CD4-positive, alpha-beta memory T cell (primary cell): ENCODE measurements at places on chromosomes 5 and 9. TPM values are rescaled to one million over a fixed set of nuclear protein-coding genes. Genes with fewer than 3 reads are reported as not detected.

Gene SLC6A19
- not detected for total RNA-seq

Gene PFN3
- not detected for total RNA-seq

DNA sequence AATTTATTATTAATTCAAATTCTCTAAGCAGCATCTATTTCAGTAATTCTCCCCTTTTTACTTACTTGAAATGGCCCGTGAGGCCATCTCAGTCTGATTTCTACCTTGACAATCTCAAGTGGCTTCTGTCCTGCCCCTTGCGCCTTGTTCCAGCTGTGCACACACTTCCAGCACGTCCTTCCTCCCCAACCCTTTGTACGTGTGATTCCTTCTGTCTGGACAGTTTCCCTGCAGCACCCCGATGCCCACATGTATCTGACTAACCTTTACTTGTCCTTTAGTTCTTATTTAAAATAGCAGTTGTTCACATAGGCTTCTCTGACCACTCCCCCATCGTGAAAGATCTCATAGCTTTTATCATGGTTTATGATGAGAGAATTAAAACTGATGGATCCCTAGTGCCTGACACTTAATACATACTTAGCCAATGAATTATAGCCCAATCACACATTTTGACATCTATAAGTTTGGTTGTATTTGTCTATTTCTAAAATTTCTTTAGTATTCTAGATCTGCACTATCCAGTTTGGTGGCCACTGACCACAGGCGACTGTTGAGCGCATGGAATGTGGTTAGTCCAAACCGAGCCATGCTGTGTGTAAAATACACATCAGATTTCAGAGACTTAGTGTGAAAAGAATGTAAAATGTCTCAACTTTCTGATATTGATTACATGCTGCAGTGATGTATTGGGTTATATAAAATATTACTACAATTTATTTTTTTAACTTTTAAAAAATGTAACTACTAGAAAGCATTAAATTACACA lies 14.3 kb downstream of the ZBTB34 start:
- no peak for DNase-seq

DNA sequence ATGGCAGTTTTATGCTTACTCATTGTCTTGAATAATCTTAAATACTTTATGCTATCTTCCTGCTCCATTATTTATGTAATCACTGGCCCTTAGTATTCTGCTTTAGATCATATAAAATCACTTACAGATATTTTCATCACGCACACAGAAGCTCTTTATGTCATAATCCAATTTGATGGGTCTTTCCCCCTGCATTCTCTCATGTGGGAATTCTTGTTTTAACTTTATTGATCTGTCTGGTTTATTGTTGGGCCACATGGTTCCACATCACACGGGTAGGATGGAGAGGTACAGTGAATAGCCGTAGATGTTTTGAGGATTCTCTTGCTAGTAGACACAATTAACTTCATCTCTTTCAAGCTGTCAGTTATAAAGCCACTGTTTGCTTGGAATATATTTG lies 27.0 kb downstream of the PLPPR1 start:
- DNase-seq, result no peak

DNA sequence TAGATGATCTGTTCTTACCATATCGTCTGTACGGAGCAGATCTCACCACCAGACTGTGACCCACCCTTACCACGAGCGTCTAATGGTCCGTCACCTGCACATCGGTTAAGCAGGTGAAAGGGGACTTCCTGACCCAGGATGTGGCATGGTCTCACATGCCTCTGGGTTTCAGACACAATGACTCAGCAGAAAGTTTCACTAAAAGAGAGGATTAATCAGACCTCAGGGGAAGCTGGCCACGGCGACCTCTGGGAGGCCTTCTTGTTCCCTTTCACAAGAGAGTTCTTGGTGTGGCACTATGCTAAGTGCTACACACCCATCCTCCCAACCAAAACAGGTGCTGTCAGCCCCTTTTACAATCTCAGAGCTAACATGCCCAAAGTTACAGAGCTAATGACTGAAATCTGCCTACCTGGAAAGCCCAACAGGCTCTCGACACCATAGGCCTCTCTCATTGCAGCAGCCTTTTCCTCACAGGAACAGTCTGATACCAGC lies 41.6 kb downstream of the ADAMTS12 start:
- DNase-seq, result peak; percentile 36

Gene SPATA9
- not detected for total RNA-seq

GRCh38 chr5:62306896-62307689 lies 1.1 kb downstream of the KIF2A start:
- peak; percentile 59 for DNase-seq

DNA sequence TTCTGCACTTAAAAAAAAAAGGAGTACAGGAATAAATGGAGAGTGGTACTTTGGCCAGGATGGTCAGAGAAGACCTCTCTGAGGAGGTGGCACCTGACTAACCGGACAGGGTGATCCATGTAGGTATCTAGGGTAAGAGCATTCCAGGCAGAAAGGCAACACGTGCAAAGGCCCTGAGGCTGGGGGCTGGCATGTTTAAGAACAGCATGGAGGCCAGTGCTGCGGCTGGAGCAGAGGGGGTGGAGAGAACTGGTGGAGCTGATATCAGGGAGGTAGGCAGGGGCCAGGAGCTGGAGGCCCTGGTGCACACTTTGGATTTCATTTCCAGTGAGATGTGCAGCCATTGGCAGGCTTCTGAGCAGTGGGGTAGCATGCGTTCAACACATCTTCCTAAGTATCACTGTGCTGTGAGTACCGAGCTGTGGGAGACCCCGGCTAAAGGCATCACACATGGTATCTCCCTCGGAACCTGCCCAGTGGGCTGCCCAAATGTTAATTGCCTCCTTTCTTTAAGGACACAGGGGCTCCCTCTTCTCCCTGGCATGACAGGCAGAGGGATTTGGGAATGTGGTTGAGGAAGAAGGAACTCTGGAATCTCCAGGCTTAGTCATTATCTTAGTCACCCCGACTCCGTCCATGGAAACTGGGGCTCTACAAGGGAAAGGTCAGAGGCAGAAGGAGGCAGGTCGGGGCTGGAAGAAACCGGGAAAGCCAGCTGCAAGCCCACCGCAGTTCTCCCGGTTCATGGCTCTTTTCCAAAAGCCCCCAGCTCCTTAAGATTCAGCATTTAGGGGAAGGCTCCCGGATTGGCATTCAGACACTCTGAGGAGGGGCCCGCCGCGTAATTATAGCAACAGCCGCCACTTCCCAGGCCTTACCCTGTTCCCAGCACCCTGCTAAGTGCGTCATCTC lies 18.6 kb downstream of the SLC6A7 start:
- no peak for DNase-seq

- no peak for DNase-seq
These were observed 65.5 kb upstream of the SYNPO start for GRCh38 chr5:150574818-150575547.

Gene ASPN
- not detected for total RNA-seq

GRCh38 chr5:10607666-10608073 lies 43.8 kb downstream of the ANKRD33B start:
- no peak for DNase-seq

- DNase-seq, result no peak
These were observed 3.0 kb upstream of the CTSV start for GRCh38 chr9:97041898-97042297.
